ENCODE measurements at places on chromosomes 16 and 17.

DNA sequence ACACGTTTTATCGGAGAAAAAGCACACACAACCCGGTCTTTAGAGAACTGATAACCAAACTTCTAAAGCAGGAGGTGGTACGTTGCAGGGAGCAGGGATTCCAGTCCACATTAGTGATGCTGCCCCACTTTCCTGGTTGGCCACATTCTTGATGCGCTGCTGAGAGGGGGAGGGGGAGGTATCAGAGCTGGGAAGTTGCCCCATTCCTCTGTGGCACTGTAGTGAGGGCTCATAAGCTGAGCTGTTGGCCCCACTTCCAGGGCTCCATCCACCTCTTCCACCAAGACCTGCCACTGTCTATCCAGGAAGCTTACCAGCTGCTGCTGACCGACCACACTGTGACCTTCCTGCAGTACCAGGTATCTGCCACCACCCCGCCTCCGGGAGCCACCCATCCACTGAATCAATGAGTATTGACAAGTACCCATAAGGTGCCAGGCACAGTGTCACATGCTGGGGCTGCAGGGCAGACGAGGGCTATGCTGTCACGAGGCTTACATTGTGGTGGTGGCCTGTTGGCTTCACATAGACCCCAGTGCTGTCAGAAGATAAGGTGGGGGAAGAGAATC is 1.1 kb downstream of the TSEN54 start:
- DNase-seq = peak; percentile 30

GRCh38 chr16:86481607-86482006 is 28.7 kb upstream of the FOXF1 start:
- no peak for DNase-seq

DNA sequence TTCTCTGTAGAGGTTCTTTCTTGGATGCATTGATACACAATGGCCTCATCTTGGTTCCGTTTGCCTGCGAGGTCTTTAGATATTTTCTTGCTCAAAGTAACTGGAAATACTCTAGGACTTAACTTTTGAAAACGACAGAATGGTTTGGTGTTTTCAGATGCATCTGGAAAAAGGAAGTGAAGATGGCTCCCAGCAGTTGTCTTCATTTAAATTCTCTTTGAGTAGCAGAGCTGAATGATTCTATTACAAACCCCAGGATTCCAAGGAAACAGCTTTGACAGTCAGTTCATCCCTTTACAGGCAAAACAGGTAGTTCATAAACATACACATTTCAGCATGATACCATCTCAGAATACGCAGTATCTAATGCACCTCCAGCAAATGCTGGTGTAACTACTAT is 54.8 kb downstream of the PSMD12 start:
- no peak for DNase-seq

- no peak for DNase-seq
Observed at GRCh38 chr17:61996916-61997605, 68.0 kb downstream of the MED13 start.

DNA sequence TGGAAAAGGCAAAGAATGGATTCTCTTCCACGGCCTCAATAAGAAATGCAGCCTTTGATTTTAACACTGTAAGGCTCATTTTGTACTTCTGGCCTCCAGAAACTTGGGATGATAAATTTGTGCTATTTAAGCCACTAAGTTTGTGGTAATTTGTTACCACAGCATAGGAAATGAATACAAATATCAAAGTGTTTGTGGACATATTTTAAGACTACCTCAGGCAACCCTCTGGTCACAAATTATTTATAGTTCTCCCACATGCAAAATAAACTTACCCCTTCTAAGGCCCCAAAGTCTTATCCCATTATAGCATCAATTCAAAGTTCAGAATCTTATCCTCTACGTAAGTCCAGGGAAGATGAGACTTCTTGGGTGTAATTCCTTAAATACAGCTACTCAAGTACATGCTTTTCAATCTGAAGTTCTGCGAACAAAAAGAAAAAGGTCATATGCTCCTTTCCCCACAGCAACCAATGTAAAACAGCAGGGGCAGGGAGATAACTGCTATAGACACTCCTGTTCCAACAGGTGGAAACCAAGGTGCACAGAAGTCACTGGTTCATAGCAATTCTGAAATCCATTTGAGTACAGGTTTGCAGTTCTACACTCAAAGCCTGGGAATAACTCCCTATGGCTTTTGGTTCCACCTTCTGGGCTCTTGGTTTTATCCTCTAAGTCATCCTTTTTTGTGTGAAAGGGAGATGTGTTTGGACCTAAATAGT is 5.4 kb upstream of the EFCAB13 start:
- DNase-seq = no peak

All from activated CD4-positive, alpha-beta T cell treated with anti-CD3 and anti-CD28 coated beads, Interleukin-2, amount 50 U/mL, for 1 hour (primary cell).